ENCODE measurements at places on chromosomes 5 and 9.

GRCh38 chr5:74963407-74963806 lies 89.0 kb downstream of the GCNT4 start:
- no peak for DNase-seq

DNA sequence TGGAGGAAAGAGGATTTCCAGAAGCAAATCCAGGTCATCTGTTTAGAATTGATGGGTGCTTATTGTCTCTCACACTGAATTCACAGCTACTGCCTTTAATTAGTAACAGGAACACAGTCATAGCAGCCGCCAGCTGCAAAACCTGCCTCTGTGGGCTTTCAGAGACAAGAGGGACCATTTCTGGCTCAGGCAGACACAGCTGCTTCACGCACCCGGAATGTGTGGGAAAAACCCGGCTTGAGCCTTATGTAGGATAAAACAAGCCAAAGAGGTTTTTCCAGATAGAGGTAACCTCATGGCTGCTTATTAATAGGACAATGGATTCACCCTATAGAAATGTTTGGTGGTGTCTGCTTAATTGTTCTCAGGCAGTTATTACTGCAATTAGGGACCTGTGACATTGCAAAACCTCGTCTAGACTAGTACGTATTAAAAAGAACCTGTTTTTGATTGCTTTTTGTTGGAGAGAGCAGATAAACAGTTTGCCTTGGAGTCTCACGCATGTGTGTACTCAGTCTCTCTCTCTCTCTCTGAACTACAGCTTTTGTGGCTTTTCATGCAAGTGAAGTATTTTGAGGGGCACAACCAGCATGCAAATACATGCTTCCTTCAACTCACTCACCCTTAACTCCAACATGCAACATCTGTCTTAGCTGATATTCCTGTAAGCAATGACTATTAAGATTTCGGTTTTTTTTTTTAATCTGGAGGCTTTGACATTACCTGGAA lies 302.7 kb downstream of the PLK2 start:
- no peak for DNase-seq

- DNase-seq, result no peak
Measured at GRCh38 chr5:163635631-163636030, 130.2 kb downstream of the MAT2B start.

DNA sequence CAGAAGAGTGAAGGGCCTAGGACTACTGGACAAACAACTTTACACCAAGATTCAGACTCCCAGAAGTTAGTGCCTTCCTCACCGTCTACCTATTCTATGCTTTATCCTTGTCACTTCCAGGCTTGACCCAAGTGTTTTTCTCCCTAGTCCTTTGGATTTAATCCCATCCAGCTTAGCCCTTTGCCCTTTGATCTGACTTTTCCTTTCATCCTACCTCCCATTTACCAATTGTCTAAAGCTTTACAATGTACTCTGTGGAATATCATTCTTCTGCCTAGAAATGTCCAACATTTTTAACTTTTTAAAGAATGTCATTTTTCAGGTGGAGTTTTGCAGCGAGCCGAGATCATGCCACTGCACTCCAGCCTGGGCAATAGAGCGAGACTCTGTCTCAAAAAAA lies 292.1 kb downstream of the EPB41L4A start:
- DNase-seq, result no peak

GRCh38 chr9:100689635-100690034 lies 111.8 kb downstream of the CAVIN4 start:
- DNase-seq, result no peak

- no peak for DNase-seq
Measured at GRCh38 chr5:33166948-33167347, 273.8 kb upstream of the TARS1 start.

DNA sequence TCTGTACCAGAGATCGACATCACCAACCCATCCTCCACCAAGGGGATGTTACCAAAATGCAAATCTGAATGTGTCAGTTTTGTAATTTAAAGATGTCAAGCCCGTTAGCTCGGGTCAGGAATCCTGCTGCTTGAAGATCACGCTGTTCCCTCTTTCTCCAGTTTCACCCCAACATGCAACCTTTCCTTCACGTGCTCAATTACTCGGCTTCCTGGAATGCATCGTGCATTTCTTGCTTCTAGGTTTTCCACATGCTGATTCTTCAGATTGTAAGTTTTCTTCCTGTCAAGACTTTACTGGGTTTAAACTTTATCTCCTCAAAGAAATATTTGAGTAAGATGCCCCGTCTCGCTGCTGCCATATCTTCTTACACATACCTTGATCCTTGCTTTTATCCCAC lies 209.5 kb upstream of the SNX2 start:
- no peak for DNase-seq

DNA sequence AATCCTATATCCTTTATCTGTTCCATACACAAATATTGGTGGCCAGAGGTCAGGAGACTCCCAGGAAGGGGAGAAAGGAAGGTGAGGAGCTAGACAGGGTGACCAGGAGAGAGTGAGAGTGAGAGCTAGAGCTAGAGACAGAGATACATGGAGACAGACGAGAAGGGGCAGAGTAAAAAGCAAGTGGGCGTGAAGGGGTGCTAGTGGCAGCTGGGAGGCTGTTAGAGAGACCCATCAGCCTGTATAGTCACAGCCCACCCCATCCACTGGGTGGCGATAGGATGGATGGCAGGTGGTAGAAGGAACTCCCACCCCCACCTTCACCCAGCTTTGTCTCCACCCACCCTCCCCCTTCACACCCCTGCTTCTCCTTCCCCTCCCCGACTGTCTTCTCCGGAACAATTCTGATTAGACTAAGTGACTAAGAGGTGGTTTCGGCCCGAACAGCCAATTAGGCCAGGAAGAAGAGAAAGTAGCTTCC lies 32.8 kb downstream of the PCDH1 start:
- no peak for DNase-seq

DNA sequence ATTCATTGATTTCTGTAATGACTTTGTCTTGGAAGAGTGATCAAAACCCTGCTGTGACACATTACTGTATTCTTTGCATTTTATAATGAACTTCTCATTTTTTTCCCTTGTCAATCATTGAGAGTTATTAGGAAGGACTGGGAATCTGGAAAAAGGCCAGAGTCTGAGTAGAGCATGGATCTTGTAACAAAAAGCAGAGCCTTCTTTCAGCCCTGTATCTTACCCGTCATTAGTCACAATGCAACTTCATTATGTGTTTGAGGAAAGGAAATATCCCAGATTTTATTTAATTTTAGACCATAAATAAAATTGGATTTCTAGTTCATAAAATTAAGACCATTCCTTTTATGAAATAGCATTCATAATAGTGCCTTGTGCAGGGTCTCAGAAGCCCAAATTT lies 131.4 kb downstream of the ARHGEF28 start:
- DNase-seq, result no peak

DNA sequence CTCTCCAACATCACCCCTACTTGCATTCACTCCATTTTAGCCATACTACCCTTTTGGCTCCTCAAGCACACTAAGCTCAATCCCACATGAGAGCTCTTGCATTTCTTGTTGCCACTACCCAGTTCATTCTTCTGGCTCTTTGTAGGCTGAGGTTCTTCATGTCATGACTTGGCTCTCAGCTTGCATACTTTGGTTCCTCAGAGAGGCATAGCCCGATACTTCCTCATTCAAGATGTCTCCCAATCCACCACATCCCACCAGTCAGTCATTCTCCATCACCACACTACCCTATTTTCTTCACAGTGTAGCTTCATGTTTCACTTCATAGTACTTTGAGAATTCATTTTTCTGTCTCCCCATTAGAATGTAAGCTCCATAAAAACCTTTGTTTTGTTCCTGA lies 116.7 kb downstream of the NR6A1 start:
- DNase-seq, result no peak

- DNase-seq, result no peak
Measured at GRCh38 chr5:112957036-112957808, 19.4 kb upstream of the DCP2 start.

DNA sequence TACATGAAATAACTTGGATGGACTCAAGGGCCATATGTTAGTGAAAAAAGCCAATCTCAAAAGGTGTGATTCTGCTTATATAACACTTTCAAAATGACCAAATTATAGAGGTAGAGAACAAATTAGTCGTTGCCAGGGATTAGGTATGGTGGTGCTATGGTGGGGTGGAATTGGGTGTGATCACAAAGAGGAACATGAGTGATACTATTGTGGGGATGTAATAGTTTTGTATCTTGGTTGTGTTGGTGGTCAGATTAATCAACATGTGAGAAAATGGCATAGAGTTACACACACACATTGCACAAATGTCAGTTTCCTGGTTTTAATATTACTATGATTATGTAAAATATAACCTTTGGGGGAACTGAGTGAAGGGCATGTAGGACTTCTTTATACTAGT lies 31.9 kb downstream of the CAMK4 start:
- no peak for DNase-seq

DNA sequence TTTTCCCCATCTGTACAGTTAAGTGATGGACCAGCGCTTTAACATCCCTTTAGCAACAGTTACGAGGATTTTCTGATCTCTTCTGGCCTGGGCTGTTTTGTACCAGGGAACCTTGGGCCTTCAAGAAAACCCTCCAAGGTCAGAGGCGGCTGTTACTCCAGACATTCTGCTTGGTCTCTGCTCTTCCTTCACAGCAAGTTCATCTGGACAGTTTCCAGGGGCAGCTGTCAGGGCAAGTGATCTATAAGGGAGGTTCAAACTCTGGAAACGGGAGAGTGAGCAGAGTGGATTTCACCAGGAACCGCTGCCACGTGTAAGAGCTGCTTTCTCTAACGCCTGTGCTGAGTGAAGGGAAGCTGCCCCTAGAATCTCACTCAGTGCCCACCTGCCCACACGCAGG lies 36.7 kb downstream of the ZNF618 start:
- DNase-seq, result no peak

DNA sequence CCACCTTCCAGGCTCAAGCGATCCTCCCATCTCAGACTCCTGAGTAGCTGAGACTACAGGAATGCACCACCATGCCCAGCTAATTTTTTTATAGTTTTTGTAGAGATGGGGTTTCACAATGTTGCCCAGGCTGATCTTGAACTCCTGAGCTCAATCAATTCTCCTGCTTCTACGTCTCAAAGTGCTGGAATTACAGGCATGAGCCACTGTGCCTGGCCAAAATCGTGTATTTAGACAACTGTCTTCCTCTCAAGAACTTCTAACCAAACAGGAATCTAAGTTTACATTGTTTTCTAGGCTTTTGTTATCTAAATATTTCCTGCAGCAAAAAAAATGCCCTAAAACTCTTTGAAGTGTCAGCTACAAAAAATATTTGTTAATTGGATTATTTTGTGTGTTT lies 78.8 kb downstream of the NLN start:
- DNase-seq, result no peak

DNA sequence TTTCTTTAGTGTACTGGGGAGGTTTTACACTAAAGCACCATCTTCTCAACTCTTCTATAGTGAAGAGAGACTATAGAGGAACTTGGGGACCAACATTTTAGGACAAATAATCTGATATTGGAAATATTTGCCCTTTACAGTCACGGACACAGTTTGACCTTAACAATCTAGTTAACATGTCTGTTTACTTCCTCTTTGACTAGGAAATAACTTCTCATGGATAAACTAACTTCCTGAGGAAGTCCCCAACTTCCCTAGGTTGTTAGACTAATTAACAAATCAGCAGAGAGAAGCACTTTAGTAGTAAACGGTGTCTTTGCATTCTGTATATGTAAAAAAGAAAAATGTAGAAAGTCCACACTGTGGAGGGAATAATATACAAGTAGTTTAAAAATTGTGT lies 127.7 kb downstream of the FBXL7 start:
- DNase-seq, result no peak

DNA sequence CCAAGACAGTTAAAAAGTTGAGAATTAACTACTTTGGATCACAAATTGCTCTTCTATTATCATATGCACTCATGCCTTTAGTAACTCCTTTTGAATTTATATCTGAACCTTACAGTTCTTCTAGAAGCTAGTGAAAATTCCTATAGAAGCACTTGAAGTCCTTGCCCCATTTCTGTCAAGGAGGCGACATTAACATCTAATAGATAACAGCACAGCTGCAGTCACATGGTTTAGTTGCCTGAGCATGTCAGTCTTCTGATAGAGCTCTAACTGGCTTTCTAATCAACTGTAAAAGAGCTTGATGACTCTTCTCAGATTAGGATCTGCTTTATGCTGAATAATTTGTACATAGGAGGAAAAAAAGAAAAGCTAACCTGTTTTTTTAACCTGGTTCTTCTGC lies 9.0 kb downstream of the RFESD start:
- no peak for DNase-seq

GRCh38 chr5:153491856-153492255 lies 1.4 kb downstream of the GRIA1 start:
- DNase-seq, result no peak

- no peak for DNase-seq
Measured at GRCh38 chr5:80507663-80508062, 19.8 kb downstream of the FAM151B start.

DNA sequence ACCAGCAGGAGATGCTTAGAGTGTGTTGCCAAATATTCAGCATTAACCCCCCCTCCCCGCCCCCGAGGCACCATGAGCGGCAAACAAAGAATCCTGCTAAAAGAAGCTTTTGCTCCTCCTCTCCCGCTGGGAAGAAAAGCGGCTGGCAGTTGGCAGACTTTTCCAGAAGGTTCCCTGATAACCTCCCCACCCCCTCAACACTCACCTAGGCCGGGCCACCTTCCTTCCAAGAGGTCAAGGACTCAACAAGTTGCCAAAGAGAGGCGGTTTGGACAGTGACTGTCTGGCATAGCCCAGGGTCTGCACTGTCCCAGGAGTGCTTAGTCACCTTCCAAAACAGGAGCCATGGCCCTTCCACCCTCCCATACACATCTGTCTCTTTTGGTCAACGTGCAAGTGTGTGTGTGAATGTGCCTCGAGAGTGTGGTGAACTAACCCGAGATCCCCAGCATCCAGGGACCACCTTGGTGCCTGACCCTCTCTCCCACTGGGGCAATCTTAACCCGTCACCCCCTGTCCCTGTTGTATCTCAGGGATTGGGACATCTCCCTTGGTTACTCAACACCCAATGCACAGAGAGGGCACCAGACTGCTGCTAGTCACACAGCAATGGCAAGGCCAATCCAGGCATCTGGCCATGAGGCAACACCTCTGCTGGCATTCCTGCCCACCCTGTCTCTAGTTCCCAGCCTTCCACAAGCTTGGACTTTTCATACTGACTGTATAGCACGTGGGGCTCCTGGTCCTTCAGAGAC lies 18.9 kb downstream of the CAMK2A start:
- DNase-seq, result no peak

- DNase-seq, result no peak
Measured at GRCh38 chr9:101037430-101037829, 8.9 kb downstream of the PLPPR1 start.
